ENCODE measurements at places on chromosomes 1 and 21.

- peak; percentile 88 for DNase-seq
Measured at GRCh38 chr1:19251305-19252196, at the start of the genes EMC1 and MRTO4. EMC1 (minus strand) TSS chr1:19251524; CDS start chr1:19251509, 15 bp downstream. MRTO4 (plus strand) TSS chr1:19251805; CDS start chr1:19251836, 31 bp downstream.

GRCh38 chr21:42381347-42381984 lies 14.4 kb downstream of the TMPRSS3 start:
- no peak for DNase-seq

DNA sequence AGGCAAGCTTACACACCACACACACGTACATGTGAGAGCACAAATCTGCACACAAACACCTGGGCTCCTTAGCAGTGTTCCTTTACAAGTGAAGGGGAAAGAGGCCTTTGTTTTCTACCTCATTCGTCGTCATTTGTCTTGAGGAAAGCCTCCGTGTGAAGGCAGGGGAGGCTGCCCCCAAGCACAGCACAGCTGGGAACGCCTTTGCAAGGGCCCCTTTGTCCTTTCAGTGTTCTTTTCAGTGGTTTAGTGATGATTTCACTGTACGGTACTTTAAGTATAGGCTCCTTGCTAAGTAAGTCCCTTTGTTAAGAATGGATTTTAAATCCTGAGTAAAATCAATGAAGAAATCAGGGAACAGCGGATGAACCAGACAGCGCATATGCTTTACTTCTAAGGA lies 94.1 kb downstream of the PGBD5 start:
- no peak for DNase-seq

DNA sequence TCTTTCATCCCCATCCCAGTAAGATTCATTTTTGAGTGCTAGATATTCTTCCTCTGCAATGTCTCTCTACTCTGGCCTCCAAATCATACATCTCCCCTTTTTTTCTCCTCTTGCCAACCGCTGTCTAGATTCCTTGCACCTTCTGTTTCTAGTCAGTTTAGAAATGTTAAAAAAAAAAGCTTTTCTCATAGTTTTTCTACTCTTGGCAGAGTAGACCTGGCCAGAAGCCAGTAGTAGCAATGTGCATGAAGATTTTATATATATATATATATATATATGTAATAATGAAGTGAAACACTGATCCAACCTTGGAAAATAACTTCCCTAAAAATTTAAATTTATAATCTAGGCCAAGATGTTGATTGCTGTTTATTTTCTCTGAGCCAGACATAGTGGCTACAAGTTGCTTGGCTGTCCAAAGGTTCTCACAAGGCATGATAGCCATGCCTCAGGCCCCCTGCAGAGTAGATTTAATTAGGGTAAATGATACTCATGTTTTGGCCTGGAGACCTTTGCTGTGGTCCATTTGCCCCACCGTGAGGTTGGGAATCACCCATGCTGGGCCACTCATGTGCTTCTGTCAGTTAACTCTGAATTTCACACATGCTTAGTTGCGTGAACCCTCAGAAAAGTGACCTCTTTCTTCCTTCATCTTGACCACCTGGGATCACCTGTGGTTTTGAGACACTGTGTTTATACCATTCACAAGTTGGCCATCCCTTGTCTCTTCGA lies 103.4 kb upstream of the KCNE2 start:
- no peak for DNase-seq

- no peak for DNase-seq
Measured at GRCh38 chr1:36977731-36978406, 56.4 kb downstream of the GRIK3 start.

DNA sequence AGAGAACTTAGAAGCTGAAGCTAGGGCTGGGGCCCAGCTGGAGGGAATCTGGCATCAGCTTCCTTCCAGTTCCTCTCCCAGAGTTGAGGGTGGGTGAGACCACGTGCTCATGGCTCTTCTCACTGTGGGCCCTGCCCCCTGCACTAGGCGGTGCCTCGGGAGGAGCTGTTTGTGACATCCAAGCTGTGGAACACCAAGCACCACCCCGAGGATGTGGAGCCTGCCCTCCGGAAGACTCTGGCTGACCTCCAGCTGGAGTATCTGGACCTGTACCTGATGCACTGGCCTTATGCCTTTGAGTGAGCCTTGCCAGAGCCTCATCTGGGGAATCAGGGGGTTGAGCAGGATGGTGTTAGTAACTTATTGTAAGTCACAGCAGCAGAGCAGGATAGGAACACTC lies 16.1 kb downstream of the AKR1A1 start:
- DNase-seq, result peak; percentile 5

DNA sequence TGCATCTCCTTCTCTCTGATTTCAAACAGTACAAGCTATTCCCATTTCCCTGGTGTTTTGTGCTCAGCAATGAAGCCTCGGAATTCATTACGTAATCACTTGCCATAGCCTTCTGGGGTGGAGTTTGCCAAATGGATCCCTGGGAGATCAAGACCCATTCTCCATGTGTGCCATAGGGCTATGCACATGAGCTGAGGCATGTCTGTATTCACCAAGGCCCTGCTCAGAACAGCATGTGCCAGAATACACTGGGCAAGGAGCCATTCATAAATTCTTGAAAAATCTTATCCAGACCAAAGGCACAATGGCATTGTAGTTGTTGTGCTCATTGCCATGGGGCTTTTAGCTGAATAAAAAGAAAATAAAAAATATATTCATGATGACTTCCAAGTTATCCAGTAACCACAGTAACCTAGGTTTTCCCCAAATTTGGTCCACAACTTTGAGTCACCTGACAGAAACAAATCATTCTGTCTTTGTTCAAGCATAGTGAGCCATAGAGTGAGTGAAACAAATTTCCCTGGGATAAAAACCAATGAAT lies 53.0 kb downstream of the CRB1 start:
- no peak for DNase-seq

DNA sequence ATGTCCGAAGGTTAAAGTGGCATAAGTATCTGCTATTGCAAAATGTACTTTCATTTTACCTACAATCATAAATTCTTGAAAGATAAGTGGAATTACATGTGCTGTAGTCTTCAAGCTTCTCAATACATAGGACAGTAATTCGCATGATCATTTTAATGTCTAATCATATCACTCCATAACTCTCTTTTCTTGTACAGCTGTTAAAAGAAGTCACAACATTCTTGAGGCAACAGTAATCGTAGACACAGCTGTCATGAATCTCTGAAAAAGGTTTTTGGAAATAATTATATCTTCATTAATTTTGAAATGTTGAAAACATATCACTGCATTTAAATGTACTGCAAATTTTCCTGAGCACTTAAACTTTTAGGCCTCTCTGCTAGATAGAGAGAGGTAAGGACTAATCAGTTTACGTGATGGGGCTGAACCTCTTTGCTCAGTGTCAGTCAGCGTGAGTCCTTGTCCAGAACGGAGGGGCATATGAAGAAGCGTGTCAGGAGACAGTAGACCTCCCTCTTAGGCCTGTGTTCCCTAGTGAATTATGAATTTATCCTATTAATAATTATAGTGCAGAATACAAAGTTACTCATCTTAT lies 133.4 kb downstream of the NEK7 start:
- DNase-seq, result no peak

- DNase-seq, result no peak
Measured at GRCh38 chr1:31742462-31743212, 21.5 kb downstream of the ADGRB2 start.

- no peak for DNase-seq
Measured at GRCh38 chr1:183245357-183245756, 59.3 kb downstream of the LAMC2 start.

- no peak for DNase-seq
Measured at GRCh38 chr1:244354810-244355278, 96.9 kb downstream of the ADSS2 start.

- no peak for DNase-seq
Measured at GRCh38 chr1:214847071-214847810, 235.3 kb upstream of the KCNK2 start.

GRCh38 chr21:36323032-36323431 lies 3.0 kb downstream of the MORC3 start:
- DNase-seq, result no peak

DNA sequence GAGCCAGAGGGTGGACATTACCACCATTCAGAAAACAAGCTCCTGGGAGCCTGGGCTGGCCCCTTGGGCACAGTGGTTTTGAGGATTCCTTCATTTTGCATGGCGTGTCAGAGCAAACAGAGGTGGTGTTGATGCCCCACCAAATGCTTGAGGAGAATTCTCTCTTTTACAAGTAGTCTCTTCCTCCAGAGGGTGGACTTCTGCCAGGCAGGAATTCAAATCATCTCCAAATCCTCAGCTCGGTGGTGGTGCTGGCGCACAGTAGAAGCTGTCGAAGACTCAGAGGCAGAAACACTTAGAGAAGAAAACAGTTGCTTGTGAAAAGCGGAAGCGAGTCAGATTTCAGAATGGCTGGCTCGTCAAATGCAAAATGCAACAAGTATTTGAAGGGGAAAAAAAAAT lies 3.4 kb upstream of the CHI3L1 start:
- DNase-seq, result no peak

GRCh38 chr1:228990906-228991569 lies 255.8 kb downstream of the RHOU start:
- no peak for DNase-seq
